ENCODE measurements at places on chromosomes 16 and 17. TPM values are rescaled to one million over a fixed set of nuclear protein-coding genes. Genes with fewer than 3 reads are reported as not detected.

DNA sequence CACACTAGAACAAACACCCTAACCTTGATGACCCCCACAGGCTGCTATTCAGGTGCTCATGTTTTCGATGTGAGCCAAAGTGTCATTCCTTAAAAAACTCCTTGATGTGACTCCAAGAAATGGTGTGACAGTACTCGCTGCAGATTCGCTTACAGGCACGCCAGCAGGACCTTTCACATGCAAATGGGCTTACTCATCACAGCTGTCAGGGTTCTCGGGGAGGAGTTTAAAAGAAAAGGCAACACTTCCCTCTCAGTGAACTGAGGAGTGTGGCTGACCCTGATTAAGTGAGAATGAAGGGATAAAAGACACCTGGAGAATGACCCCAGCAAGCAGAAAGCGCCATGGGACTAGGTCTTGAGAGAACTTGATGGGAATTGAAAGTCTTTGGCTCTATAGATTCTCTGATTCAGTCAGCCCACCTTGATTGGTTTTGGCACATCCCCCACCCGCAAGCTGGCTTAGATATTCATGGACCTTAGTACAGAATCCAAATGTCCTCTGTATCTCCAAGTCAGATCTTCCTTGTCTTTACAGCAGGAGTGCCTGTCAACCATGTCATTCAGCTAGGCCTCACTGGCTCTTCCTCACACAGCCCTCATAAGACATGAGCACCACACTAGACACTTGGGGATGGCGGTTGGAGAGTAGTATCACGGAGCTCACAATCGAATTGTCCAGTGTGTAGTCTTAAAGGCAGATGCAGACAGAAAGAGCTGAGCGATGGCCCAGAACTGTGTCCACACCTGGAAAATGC is 82.6 kb downstream of the HIC1 start:
- no peak for DNase-seq

DNA sequence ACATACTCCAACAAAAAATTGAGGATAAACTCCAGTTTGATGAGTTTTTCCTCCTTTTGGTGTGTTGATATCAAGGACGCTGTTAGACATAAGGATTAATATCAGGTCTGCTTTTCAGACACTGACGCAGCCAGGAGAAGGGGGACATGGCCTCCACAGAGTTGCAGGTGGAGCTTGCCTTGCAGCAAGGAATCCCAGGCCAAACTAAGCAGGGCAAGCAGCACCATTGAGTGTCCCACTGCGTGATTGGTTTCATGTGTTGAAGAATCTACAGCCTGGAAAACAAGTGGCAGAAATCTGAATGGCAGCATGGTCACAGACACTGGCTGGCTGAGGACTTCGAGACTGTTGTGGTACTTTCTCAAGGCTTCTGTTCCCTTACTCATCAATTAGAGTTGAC is 777.6 kb downstream of the KCNJ18 start:
- no peak for DNase-seq

DNA sequence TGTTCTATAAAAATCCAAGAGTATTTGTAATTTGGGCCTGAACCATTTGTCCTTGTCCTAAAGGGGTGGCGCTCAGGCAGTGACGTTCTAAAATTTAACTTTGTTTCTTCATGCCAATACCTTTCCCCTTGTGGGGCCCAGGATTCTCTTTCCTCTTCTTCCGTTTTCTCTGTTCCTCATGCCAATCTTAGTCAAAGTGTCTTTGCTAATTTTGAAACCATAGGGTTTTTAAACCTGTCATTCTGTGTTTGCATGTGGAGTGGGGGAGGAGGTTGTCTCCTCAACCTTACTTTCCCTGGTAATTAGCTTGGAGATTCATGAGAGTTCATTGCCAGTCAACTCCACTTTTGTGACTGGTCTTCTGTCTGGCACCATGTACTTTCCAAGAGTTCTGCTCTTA is 337.1 kb downstream of the MAF start:
- DNase-seq = no peak

DNA sequence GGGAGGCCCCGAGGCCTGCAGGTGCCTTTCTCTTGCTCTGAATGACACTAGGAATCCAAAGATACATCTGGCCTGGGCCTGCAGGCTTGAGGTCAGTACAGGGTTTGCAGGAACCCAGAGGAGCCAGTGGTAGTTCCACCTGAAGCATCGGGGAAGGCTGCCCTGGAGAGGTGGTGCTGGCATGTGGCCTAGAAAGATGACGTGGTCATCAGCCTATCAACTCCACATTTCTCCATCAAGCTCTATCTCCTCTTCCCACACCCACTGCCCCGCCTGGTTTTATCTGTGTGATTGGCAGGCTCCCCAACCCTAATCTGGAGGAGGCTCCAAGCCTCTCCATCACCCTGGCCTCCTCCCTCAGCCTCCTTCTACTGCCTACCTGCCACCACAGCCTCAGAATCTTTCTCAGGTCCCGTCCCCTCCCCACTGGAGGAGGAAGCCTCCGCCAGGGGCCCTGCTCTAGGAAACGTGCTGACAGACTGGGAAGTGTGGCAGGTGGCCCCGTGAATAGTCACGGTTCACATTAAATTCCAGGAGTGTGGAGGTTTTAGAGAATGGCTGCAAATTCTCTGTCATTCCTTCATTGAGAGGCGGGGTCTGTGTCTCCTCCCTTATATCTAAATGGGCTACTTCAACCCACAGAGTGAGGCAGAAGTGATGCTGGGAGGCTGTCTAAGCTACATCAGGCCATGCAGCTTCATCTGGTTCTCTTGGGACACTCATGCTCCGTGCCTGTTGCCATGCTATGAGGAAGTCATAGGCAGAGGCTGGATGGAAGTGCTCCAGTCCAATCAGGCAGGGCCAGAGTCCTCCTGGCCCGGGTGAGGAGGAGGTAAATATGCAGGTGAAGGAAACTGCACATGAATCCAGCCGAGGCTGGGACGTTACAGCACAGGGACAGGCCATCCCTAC is 11.4 kb upstream of the MAP2K3 start:
- DNase-seq = no peak

DNA sequence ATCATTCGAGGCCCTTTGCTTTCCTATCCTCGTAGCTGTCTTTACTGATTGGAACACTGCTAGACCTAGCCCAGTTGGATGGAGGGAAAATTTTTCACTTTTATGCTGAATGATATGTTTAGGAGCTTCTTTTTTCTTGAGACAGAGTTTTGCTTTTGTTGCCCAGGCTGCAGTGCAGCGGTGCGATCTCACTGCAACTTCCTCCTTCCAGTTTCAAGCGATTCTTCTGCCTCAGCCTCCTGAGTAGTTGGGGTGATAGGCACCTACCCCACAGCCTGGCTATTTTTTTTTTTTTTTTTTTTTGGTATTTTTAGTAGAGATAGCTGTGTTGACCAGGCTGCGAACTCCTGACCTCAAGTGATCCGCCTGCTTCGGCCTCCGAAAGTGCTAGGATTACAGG is 17.3 kb upstream of the PSMC5 start:
- no peak for DNase-seq

Gene CLCN7
- 53.0 TPM for total RNA-seq

- no peak for DNase-seq
Observed at GRCh38 chr17:14733376-14733775, 432.5 kb downstream of the HS3ST3B1 start.

- peak; percentile 45 for DNase-seq
Observed at GRCh38 chr16:48384520-48385252, 527 bp downstream of the SIAH1 start.

DNA sequence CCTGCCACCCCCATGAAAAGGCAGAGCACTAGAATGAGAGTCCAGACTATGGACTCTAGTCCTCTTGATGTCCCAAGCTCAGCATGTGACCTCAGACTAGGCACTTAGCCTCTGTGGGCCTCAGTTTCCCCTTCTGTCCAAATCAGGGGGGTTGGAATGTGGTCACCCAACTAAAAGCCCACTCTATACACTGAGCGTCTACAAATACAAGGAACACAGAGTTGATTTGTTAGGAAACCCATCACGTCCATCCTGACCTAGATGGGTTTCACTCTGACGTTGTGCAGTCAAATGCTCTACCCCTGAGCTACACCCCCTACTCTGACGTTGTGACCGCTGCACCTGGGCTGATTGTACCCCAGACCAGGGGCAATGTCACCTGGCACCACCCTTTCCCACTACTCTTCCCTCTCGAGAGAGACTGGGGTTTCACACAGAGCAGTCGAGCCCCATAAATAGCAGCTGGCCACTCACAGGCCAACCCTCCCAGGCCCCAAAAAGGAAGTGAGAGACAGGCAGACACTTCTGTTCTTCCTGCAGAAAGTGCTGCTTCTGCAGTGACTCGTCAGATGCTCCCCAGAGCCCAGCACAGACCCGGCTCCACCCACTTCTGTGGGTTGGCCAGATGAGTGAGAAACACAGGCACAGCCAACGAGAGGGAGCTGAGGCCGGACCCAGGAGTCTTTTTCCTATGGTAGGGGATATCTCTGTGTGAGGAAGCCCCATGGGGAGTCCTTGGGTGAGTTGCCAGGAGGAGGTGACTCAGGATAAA is 16.1 kb upstream of the TNFRSF13B start:
- DNase-seq = peak; percentile 91

DNA sequence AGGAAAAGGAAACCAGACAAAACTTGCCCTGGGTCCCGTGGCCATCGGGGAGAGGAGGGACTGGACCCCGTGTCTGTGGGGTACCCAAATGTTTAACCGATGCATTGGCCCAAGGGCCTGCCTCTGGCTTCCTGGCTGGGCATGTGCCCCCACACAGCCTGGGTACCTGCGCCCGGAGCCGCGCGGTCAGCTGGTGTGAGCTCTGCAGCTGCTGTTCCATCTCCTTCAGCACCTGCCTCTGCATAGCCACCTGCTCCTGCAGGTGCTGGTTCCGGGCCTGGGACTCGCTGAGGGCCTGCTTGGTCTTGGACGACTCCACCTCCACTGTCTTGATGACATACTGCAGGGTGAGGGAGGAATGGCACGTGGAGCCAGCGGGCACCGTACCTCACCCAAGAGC is 31.9 kb downstream of the KIFC3 start:
- no peak for DNase-seq

GRCh38 chr17:8954339-8954738 is 11.2 kb downstream of the PIK3R5 start:
- peak; percentile 86 for DNase-seq

Gene KRTAP4-5
- total RNA-seq = not detected

- DNase-seq = no peak
Observed at GRCh38 chr16:19282101-19282500, 3.4 kb upstream of the CLEC19A start.

- no peak for DNase-seq
Observed at GRCh38 chr16:12340151-12340733, 363.7 kb downstream of the SNX29 start.

Gene KRTAP9-8
- not detected for total RNA-seq

GRCh38 chr17:4249452-4250029 is 14.2 kb downstream of the ANKFY1 start:
- DNase-seq = no peak
